RPMI7951 (cell line): ENCODE measurements at places on chromosomes 2 and 18. TPM values are rescaled to one million over a fixed set of nuclear protein-coding genes. Genes with fewer than 3 reads are reported as not detected.
A peak's percentile ranks its signal among the peaks of the same experiment; 100 is the strongest.

DNA sequence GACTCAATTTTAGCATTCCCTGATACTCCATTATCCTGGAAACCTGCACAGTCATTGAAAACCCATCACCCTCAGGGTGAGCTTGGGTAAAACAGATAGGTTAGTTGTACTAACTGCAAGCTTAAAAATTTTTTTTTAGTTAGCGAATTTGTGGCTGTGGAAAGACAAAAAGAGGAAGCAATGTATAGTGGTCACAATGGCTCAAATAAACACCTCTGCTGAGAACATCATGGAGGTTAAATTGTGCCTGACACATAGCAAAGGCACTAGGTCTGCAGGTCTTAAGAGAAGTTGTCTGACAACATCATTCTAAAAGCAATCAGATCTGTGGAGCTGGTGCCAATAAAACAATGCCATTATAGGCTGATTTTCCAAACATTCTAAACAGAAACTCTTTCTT lies 84.4 kb upstream of the CAVIN2 start:
- no peak for DNase-seq

- DNase-seq = peak; percentile 98
These were observed 32.9 kb downstream of the HS1BP3 start for GRCh38 chr2:20617892-20618467.

GRCh38 chr2:73985308-73986084 lies 786 bp downstream of the TET3 start:
- peak; percentile 39 for DNase-seq

DNA sequence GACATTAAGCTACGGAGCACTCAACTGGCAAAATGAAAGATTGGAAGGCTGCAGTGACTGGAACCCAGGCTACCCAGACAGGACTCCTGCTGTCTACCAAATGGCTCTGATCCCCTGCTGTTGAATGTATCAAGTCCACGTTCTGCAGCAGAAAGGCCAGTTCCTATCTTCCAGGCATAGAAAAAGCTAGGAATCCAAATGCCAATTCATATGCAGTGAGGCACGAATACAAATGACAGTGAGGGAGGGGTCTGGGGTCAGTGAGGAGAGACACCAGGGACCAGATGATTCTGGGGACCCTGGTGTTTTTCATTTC lies 5.3 kb downstream of the NRP2 start:
- no peak for DNase-seq

- no peak for DNase-seq
These were observed 3.1 kb downstream of the SLC5A7 start for GRCh38 chr2:107989445-107989844.

- no peak for DNase-seq
These were observed 22.1 kb upstream of the MAT2A start for GRCh38 chr2:85516653-85517389.

- DNase-seq = no peak
These were observed 19.4 kb upstream of the CYP1B1 start for GRCh38 chr2:38095079-38095995.

DNA sequence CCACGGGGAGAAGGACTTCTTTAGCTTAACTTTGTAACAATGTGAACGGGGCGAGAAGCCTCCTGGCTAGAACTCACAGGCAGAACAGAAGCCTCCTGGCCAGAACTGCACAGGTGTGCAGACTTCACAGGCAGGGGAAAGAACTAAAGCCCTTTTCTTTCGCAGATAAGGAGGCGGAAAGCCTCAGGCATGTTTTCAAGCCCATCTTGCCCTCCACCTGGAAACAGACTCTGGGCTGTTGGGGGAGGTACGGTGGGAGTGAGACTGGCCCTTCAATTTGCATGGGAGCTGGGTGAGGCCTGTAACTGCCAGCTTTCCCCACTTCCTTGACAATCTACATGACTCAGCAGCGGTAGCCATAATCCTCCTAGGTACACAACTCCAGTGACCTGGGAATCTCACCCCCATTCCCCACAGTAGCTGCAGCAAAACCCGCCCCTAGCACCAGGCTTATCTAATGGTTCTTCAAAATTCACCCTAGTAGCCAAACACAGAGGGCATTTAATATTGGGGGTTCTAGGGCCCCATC lies 22.9 kb upstream of the ABCA12 start:
- DNase-seq = no peak

DNA sequence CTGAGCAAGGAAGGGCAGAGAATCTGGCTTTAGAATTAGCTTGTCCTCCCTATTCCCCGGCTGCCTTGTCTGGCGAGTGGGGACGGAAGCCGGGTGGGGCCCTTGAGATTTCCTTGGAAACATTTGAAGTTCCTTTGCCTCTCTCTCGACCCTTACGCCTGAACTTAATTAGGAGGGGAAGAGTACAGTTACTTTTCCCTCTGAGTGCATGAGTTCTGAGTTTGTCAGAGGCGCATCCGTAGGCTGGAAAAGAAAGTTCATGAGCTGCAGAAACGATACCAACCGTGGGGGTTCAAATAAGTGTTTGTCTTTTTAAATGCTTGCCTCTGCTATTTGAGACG lies 468 bp downstream of the PIKFYVE start:
- no peak for DNase-seq

DNA sequence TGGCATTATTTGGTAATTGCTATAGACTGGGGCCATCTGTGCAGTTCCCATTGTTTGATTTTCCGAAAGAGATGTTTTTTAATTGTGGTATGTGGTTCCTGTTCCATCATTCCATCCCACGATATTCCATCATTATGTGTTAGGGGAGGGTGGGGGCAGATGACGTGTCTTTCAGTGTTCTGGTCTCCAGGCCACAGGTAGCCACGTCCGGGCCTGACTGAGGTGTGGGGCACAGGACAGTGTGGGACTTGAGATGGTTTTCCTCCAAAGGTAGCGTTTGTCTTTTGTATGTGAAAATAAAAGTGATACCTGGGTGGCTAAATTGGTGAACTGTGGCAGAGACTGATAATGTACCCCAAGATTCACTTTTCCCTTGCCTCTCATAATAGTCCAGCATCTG lies 192.2 kb upstream of the HAAO start:
- no peak for DNase-seq

GRCh38 chr18:210075-210474 lies 51.7 kb downstream of the USP14 start:
- no peak for DNase-seq

DNA sequence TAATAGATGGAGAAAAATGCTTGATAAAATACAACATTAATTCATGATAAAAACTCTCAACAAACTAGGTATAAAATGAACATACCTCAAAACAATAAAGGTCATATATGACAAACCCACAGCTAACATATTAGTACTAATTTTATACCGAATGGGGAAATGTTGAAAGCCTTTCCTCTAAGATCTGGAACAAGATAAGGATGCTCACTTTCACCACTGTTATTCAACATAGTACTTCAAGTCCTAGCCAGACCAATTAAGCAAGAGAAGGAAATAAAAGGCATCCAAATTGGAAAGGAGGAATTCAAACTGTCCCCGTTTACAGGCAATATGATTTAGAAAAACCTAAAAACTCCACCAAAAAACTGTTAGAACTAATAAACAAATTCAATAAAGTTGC lies 61.5 kb upstream of the CTIF start:
- DNase-seq = no peak

GRCh38 chr18:59715966-59716369 lies 18.7 kb upstream of the CCBE1 start:
- DNase-seq = peak; percentile 97

- DNase-seq = no peak
These were observed 175.9 kb upstream of the ETAA1 start for GRCh38 chr2:67221266-67221665.

- peak; percentile 32 for DNase-seq
These were observed 139.7 kb downstream of the ROCK1 start for GRCh38 chr18:20971886-20972267.

DNA sequence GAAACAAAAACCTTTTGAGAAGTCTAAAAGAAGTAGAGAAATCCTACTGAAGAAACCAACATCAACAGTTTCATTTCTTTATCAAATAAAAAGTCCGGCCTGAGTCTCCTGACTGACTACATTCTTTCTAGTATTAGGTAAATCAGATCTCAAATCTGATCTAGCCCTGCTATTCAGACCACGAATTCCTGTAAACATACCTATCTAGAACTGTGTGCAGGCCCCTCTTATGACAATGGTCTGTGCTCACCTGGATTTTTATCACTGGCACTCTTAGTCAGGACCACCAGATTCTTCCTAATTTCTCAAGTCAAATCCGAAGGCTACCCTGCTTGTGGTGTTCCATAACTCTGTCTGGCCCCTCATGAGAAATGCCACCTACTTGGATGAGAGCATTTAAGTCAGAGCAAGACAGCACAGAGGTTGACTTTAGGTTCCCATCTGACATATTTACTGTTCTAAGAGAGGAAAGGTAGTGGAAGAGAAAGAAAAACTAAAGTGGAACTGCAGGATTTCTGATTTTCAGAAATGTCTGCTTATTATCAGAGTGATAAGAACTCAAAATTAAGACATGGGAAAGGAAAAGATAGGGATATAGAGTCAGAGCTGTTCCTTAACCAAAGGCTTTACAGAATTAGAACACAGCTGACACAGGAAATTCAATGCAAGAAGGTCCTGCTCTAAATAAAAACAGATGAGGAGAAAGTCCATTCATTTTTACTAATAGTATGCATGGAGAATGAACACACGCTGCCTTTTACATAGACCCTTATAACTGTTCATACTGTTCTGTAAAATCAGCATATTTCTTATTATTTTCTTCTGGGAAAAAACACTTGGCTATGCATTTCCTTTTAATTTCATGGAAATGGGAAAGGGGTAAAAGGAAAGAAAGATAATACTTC lies 56.5 kb downstream of the SLC8A1 start:
- no peak for DNase-seq

DNA sequence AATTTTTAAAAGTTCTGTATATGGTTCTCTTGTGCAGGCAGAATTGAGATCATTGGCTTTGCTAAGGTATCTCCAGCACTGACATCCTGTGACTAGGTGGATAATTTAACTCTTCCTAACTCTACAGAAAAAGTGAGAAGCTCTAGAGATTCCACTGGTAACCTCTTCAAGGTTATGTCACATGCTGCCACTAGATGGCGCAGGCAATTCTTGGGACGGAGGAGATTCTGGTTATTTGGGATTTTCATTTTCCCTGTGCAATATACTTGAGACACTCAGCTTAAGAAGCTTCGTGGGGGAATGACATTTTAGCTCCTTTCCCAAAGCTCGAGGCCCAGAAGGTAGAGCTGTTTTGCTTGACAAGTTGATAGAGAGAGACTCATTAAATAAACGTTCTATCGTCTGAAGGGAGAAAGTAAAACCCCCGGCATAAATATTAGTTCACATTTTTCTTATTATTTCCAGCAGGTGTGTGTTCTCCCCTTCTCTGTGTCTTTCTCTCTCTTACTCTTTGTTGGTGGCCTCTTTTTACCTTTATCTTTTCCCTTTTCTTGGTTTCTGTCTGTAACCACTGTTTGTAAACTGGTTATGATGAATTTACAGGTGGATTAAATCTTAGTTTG lies 26.6 kb upstream of the LANCL1 start:
- DNase-seq = peak; percentile 48

DNA sequence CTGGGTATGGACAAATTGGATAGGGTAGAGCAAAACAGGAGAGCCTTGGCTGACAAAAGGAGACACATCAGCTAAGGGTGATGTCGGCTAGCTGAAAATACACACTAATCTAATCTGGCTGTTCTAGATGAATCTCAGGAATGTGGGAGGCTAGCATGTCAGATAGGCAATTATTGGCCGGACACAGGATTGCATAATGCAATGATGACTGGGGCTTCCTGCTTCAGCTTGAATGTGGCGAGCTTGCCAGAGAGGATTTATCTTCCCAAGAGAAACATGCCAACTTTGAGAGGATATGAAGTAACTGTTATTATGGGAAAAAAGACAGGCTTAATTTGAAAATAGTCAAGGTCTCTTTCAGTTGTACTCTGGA lies 102.4 kb downstream of the TRIB2 start:
- DNase-seq = peak; percentile 99

GRCh38 chr18:57900906-57901435 lies 97.9 kb upstream of the ATP8B1 start:
- DNase-seq = no peak

DNA sequence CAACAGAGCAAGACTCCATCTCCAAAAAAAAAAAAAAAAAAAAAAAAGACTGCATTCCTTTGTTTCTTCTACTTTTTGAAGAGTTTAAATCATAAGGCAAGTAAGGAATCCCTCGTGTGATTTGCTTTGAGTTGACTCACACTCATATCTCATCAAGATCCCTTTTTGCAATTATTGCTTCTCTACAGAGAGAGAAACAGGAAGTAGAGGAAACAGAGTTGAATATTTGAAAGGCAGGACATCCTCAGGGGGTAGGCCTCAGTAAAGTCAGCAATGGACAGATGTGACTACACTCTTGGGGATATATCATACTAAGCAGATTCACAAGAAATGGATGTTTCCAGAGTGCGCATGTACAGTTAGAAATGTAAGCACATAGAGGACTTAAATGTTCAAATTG lies 11.2 kb upstream of the EFR3B start:
- no peak for DNase-seq

DNA sequence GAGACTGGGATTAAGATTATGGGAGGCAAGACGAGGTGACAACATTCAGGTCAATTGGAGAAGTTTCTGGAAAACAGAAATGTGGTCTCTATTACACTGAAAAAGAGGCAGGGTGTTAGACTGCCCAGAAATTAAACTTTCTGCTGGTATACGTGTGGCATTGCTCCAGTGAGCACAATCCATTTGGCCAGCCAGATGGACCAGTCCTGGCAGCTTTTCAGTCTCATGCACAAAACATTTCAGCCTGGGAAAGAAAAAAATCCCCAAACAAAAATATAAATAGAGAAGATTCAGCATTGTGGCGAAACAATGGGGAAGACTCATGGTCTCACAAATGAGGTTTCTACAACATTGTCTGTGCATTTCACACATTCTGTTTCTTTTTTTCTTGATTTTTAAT lies 113.9 kb downstream of the HNMT start:
- no peak for DNase-seq

GRCh38 chr2:61769093-61769675 lies 84.7 kb downstream of the FAM161A start:
- no peak for DNase-seq

- DNase-seq = peak; percentile 11
These were observed 948.0 kb downstream of the DSC3 start for GRCh38 chr18:30094556-30094955.

GRCh38 chr2:120749506-120750431 lies 14.1 kb downstream of the GLI2 start:
- DNase-seq = peak; percentile 58

DNA sequence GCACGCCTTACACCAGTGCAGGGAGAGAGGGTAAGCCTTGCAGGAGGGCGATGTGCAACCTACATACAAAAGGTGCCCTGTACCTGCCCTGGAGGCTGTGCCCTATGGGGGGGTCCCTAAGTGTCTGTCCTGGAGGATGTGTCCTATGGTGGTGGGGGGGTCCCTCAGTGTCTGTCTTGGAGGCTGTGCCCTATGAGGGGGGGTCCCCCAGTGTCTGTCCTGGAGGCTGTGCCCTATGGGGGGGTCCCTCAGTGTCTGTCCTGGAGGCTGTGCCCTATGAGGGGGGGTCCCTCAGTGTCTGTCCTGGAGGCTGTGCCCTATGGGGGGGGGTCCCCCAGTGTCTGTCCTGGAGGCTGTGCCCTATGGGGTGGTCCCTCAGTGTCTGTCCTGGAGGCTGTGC lies 216.6 kb downstream of the HDAC4 start:
- no peak for DNase-seq

- peak; percentile 53 for DNase-seq
These were observed 88.0 kb downstream of the COMMD1 start for GRCh38 chr2:61993422-61994024.

Gene NCKAP5
- total RNA-seq = 0.49 and 1.1 TPM in 2 replicates

Gene ACTG2
- total RNA-seq = 2.0 and 2.9 TPM in 2 replicates

Gene SCTR
- total RNA-seq = not detected in 2 replicates

Gene CRYGD
- not detected in 2 replicates for total RNA-seq

Gene SMARCAL1
- 9.3 and 9.8 TPM in 2 replicates for total RNA-seq

Gene GATA6
- total RNA-seq = 2.9 and 3.3 TPM in 2 replicates

Gene ECEL1
- total RNA-seq = not detected in 2 replicates

Gene TRAK2
- 46.0 and 47.0 TPM in 2 replicates for total RNA-seq

Gene AQP12B
- not detected in 2 replicates for total RNA-seq

Gene TBR1
- under 0.01 TPM in 1 of 2 replicates, not detected in the other for total RNA-seq
